Activated CD4-positive, alpha-beta memory T cell treated with anti-CD3 and anti-CD28 coated beads, Interleukin-2, amount 10 ng/mL, durations not matched to agents 7 days and 5 days (primary cell): ENCODE measurements at places on chromosomes 1 and 21. TPM values are rescaled to one million over a fixed set of nuclear protein-coding genes. Genes with fewer than 3 reads are reported as not detected.

DNA sequence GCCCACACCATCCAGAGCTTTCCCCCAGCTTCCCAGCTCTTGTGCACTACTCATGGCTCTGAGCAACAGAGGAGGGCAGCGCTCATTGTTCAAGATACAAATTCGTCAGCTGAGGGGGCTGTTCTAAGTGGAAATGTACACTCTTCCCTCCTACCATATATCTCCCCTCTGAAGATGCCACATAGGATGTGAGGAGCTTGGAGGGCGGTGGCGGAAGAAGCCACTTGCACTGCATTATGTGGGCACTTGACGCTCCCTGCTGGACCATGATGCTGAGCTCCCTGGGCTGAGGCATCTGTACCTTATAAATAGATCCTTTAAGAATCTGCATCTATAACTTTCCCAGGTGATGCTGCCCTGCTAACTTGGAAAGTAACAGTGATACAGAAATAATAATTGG lies 477.6 kb upstream of the DEPDC1 start:
- DNase-seq, result no peak

DNA sequence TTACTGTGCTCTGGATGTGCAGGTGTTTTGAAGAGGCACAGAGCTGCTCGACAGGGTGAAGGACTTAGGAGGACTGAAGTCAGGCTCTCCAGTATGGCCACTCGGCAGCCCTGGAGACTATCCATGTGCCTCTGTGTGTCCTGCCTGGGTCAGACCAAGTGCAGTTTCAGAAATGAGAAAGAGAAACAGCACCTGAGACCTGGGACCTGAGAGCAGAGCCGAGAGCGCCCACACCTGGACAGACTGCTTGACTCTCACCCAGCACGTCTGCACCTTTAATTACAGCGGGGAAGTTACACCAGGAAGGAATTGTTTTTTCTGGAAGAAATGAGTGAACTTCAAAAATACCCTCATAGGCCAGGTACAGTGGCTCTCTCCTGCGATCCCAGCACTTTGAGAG lies 59.7 kb upstream of the COL6A1 start:
- no peak for DNase-seq

DNA sequence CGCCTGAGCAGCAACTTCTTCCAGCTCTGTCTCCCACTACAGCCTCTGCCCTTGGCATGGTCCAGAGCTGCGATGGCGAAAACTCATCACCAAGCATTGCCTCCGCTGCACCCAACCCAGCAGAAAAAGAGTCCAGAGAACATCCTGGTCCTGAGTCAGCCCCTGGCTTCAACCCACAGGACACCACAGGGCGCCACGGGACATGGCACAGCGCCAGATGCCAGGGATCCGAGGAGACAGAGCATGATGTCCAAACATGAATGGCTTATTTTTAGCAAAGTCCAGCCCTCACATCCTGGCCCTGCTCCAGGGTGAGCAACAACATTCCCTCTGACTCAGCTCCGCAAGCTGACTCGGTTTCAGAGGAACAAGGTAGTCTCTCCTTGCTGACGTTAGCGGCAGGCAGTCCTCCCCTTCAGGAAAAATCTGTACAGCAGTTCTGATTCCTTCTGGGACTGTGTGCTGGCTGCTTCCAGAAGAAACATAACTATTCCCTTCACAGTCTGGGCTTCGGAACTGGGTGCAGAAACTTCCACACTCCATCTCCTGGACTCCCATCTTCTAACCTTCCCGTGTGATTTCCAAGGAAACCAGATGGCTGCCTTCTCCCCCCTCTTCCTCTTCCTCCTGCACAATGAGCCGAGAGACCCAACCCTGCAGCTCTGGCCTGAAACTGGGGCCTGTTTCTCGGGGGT lies 131.3 kb downstream of the TOMM20 start:
- DNase-seq, result no peak

DNA sequence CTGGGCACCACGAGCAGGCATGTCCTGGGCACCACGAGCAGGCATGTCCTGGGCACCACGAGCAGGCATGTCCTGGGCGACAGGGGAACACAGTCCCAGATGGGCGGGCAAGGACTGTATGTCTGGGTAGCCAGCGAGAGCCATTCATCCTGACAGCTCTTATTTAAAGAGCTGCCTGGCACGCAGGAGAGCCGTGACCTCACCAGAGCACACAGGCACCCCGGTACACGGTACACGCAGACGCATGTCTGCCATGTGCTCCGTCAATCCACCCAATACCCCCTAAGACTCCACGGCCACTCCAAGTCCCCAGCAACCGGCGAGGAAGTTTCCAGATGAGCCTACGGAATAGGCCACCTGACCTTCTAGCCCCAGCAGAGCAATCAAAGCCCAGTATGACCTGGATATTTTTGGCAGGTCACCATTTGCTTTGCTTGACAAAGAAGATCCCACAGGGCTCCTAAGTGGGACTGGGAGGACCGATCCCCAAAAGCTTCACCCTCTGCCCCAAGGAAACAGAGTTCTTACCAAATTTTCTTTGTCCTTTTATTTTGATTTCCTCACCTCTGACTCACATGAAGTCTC lies 51.7 kb downstream of the CASZ1 start:
- no peak for DNase-seq

DNA sequence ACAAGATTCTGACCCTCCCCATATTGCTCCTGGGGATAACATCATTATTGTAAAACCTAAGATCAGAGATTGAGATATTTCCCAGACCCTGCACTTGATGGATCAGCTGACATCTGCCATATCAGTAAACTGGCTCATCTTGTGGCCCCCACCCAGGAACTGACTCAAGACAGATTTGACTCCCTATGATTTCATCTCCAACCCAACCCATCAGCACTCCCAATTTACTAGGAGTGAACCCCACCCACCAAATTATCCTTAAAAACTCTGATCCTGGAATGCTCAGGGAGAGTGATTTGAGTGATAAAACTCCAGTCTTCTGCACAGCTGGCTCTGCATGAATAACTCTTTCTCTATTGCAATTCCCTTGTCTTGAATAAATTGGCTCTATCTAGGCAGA lies 6.1 kb upstream of the CLCC1 start:
- no peak for DNase-seq

GRCh38 chr1:2864203-2864905 lies 62.9 kb upstream of the TTC34 start:
- no peak for DNase-seq

DNA sequence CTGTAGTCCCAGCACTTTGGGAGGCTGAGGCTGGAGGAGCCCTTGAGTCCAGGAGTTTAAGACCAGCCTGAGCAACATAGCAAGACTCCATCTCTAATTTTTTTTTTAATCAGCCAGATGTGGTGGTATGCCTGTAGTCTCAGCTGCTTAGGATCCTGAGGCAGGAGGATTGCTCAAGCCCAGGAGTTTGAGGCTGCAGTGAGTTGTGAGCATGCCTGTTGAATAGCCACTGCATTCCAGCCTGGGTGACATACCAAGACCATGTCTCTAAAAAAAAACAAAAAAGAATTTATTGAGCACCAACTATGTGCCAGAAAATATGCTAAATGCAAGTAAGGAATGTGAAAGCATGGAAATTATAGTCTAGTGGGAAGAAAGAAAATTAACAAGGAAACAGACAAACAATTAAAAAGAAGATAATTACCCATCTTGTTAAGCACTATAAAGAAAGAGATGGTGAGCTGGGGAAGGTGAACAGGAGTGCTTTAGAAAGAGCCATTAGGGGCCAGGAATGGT lies 104.0 kb upstream of the ZNF678 start:
- no peak for DNase-seq

- DNase-seq, result no peak
Measured at GRCh38 chr21:19565587-19565986, 1162.0 kb upstream of the TMPRSS15 start.

GRCh38 chr1:12518931-12519692 lies 98.9 kb downstream of the DHRS3 start:
- no peak for DNase-seq

GRCh38 chr1:150931773-150932172 lies 5.6 kb downstream of the SETDB1 start:
- DNase-seq, result no peak

DNA sequence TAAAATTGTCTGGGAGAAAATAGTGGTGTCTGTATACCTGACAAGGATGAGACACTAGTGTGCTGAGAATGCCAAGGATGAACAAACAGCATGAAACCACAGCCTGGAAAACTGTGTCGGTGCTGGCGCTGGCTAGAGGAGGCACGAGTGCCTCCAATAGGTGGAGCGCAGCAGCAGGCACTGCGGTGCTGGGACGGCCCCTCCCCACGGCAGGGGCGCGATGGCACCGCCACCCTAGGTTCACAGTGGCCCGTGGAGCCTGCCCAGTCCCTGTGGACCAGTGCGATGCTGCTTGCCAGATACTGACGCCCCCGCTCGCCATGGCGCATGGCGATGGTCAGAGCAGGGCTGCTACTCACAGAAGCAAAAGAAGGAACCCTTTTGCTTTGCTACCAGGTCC lies 6.8 kb downstream of the CFAP410 start:
- DNase-seq, result no peak

- no peak for DNase-seq
Measured at GRCh38 chr1:172977296-172978017, 73.3 kb downstream of the TNFSF18 start.

GRCh38 chr21:45860493-45861155 lies 120.9 kb upstream of the COL6A1 start:
- DNase-seq, result no peak

SELENBP1 gene
- total RNA-seq, result not detected

FNDC10 gene
- 2.7 TPM for total RNA-seq

TRIM67 gene
- not detected for total RNA-seq

PDZK1 gene
- total RNA-seq, result not detected
